ENCODE measurements at places on chromosomes 1 and 21. TPM values are rescaled to one million over a fixed set of nuclear protein-coding genes. Genes with fewer than 3 reads are reported as not detected.

DNA sequence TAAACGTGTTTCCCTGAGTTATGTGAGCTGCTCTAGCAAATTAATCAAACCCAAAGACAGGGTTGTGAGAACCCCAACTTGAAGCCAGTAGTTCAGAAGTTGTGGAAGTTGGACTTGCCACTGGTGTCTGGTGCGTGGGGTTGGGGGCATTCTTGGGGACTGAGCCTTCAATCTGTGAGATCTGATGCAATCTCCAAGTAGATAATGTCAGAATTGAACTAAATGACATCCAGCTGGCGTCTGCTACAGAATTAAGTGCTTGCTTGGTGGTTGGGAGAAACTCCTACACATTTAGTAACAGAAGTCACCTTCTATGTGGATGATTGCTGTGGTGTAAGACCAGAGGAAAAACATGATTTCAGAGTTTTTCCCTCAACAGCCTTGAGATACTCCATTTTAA is 207.4 kb downstream of the FGGY start:
- no peak for DNase-seq

DNA sequence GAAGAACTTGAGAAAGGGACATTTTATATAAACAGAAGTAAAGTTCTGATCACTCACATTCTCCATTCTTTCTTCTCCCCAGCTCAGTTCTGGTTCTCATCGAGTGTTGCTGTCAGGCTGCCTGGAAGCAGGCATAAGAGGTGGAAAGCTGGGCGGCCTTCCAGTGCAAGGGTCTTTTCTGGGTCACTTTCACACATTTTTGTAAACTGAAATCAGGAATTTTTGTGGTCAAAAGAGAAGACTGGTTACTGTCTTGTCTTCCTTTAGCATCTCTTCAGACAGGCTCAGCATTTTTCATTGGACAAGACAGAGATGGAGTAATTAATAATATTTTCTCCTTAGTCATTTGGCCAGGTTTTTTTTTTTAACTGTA is 93.7 kb downstream of the CTH start:
- DNase-seq: no peak

GRCh38 chr1:163071405-163072255 is 2.5 kb downstream of the RGS4 start:
- DNase-seq: peak; percentile 86

DNA sequence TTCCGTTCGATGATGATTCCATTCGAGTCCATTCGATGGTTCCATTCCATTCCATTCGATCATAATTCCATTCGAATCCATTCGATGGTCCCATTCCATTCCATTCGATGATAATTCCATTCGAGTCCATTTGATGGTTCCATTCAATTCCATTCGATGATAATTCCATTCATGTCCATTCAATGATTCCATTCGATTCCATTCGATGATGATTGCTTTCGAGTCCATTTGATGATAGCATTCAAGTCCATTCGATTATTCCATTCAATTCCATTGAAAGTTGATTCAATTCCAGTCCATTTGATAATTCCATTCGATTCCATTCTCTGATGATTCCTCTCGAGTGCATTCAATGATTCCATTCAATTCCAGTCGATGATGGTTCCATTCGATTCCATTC is 3895.3 kb downstream of the SRGAP2C start:
- DNase-seq: no peak

DNA sequence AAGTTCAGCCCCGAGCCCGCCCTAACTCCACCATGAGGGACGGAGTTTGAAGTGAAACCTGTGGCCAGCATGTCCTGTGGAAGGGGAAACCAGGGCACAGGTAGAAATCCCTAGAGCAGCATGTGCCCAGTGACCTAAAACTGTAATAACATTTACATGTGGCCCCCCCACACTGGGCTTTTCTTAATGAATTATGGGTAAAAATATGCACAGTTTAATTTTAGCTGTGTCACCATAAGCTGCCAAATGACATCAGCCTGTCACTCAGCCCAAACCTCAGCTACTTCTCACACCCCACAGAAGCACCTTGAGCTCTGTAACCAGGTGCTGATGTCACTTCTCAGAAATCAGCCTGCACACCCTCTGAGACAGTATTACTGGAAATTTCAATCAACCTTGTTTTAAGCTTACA is 50.0 kb upstream of the SLC19A1 start:
- DNase-seq: no peak

- no peak for DNase-seq
These were observed 417.1 kb downstream of the SETD4 start for GRCh38 chr21:35643176-35643575.

DNA sequence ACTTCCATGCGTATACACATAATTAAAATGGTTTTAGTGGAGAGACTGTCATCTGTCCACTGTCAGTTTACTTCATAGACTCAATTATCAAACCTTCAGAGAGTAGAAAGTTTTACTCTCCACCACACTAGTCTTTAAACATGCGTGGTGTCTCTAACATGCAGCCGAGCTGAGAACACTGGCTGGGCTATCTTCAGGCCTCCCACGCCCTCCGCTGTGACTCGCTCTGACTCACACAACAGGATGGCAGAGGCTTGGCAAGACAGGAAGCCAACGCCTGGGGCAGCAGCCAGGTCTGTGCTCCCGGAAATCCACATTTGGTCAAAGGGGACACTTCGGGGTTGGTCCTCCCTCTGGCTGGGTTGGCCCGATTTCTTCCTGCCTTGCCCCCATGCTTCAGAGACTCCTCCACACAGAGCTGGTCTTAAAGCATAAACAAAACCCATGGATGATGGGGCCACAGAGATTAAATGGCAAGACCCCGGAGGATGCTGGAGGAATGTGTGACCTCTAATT is 22.7 kb upstream of the IFNGR2 start:
- peak; percentile 91 for DNase-seq

GRCh38 chr21:28742527-28742926 is 250.2 kb downstream of the LTN1 start:
- no peak for DNase-seq

The CCDC17 gene
- total RNA-seq: not detected

The SLAMF9 gene
- total RNA-seq: not detected

The LCE2C gene
- total RNA-seq: not detected

The C1orf21 gene
- total RNA-seq: 21.8 TPM

The S100A12 gene
- not detected for total RNA-seq

The CD160 gene
- total RNA-seq: not detected
